Fibroblast of skin of back (primary cell): ENCODE measurements at places on chromosomes 1 and 21.

DNA sequence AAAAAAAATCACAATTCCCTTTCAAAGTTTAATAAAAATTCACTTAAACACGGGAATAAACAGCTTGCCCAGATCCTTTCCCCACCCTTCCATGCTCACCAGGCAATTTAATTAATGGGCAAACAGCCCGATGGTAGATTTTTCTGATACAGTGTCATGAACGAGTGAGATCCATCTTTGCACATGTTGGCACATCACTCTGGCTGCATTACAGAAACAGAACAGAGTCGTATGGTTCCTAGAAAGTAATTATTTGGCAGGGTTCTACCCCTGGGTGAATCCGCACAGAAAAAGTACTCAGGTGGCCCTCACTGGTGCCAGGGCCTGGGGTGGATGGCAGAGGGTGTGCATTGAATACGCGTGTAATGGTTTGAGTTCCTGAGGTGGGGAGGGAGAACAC is 24.6 kb upstream of the OVAAL start:
- no peak for DNase-seq

- DNase-seq = no peak
Measured at GRCh38 chr1:17789926-17790325, 34.8 kb downstream of the ACTL8 start.

DNA sequence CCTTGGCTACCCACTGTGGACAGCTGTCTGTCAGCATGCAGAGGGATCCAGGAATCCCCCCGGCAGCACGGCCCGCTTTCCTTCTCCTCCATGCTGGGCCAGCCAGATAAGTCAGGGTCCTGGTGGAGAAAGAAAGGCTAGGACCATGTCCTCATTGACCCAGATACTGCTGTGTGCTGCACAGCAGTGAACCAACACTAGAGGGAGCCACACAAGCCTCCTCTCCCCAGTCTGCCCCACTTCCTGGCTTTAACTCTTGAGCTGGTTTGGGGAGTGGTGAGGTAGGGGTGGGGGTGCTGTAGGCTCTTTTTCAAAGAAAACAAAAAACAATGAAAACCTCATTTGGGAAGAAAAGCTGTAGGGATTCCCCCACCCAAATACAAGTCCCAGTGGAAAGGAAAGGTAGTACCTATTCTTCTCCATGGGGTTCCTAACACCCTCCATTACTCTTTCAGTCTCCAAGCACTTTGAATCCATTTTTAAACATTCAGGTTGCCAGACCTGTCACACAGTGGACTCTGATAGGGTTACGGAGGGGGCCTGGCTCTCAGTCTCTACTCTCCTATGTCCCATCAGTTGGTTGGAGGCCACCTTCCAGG is 84.9 kb upstream of the CD1D start:
- peak; percentile 39 for DNase-seq

GRCh38 chr1:27634177-27634984 is 604 bp downstream of the FGR start:
- DNase-seq = peak; percentile 27

GRCh38 chr1:25106352-25106751 is 126.0 kb downstream of the SYF2 start:
- DNase-seq = peak; percentile 5

GRCh38 chr1:5856246-5856815 is 135.9 kb downstream of the NPHP4 start:
- DNase-seq = peak; percentile 3

DNA sequence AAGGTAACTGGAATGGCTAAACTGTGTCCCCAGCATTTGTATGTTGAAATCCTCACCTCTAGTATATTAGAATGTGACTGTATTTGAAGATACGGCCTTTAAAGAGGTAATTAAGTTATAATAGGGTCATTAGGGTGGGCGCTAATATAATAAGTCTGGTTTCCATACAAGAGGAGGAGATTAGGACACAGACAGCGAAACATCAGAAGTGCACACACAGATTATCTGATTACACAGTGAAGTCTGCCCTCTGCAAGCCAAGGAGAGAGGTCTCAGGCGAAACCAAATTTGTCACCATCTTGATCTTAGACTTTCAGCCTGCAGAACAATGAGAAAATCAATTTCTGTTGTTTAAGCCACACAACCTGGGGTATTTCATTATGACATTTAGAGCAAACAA is 2233.1 kb downstream of the MRPL39 start:
- DNase-seq = no peak

DNA sequence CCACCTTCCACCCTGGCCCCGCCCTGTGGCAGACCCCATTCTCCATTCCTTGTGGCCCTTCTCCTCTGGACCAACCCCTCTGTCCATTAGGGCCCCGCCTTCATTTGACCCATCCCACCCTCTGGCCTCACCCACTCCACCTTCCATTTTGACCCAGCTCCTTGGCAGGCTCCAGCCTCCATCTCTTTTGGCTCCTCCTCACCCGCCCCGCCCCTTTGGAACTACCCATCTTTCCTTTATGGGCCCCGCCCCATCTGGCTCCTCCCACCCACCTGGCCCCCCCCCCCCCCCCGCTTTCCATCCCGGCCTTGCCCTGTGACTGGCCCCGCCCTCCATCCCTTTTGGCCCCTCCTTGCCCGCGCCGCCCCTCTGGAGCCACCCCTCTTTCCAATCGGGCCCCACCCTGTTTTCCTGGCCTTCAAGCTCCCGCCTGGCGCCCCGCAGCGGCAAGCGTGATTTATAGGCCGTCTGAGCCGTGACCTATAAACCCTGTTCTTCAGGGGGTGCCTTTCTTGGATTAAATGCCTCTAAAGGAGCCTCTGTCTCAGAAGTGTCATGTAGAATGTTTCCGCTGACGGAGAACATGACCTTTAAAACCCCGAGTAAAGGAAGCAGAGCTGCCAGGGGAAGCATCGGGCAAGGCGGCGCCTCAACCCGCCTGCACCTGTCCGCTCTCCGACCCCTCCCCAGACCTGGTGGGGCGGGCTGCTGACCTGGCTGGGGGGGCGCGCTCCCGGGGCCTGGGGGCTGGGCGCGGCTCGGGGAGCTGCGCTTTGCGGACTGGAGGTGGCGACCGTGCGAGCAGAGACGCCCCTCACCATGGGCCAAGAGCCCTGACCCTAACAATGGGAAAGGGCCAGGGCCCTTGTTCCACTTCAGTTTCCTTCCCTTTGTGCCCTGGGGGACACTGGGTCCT is 178.0 kb downstream of the CAMTA1 start:
- DNase-seq = peak; percentile 17

- DNase-seq = no peak
Measured at GRCh38 chr1:41423511-41424191, 60.8 kb downstream of the EDN2 start.

DNA sequence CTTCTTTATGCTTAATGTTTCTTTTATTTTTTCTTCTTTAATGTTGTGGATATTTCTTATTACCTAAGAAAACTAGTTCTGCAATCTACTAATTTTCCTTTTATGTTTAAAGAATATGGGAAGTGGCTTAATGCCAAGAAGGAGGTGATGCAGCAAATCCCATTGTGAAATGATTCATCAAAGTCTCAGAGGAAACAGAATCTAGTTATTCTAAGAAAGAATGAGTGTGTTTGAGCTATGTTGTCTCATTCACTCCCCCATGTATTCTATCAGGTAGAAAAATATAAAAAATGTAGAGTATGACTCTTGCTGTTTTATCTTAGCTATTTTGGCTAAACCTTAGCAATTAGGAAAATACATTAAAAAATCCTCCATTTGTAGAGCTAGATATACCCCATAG is 659.9 kb upstream of the RGS18 start:
- peak; percentile 40 for DNase-seq

DNA sequence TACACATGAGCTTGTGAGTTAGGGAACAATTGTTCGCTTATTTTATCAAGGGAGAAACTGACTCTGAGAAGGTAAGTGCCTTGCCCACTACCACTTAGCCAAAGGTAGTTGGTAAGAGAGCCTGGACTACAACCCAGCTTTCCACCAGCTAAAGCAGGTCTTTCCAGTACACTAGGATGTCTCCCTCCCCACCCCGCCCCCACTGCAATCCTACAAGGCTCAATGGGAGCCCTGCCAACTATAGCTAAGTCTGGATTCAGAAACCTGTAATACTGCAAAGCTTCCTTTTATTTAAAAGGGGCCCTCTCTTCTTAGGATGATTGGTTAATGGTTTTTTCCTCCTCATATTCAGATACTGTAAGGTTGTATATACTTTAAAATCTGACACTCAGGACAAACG is 102.0 kb upstream of the C8B start:
- no peak for DNase-seq

- no peak for DNase-seq
Measured at GRCh38 chr1:30307182-30307581, 416.2 kb downstream of the MATN1 start.

GRCh38 chr1:64517640-64518039 is 47.7 kb downstream of the CACHD1 start:
- DNase-seq = no peak

- DNase-seq = no peak
Measured at GRCh38 chr1:148289647-148290046, 137.6 kb upstream of the NBPF11 start.

DNA sequence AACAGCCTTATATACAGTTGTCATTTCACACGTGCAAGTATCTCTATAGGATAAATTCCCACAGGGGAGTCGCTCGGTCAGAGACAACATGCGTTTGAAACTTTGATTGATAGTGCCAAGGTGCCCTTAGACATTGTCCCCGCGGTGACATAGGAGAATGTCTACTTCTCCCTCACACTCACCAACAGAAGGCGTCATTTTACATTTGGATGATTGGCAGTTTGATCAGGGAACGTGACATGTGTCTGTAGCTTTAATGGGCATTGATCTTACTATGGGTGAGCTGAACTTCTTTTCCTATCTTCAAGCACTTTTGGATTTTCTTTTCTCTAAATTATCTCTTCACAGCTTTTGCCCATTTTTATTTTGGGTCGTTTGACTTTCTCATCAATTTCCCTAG is 42.6 kb upstream of the PAX7 start:
- no peak for DNase-seq

- DNase-seq = no peak
Measured at GRCh38 chr1:110356379-110356778, 17.2 kb downstream of the RBM15 start.

DNA sequence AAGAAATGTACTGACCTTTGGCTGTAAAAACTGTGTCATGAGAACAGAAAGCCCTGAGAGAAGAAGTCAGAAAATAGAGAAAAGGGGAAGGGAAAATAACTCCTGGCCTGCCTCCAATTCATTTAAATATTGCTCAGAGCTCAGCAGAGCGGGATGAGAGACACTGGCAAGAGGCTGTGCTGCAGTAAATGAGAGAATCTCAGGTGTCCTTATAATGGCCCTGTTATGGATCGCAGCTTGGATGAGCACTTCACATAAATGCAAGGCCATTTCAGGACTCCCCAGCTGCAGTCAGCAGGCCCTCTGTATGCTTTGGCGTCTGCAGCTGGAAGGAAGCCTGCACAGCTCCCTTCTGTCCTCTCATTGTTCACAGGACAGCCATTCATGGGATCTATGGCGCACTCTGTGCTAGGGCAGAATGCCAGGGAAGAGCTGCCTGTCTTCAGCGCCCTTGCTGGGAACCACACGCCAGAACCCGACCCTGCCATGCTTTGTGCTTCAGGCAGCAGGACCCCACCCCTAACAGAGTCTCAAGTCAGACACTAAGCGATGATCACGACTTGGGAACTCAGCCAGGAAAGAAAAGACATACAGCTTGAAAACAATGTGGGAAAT is 20.7 kb upstream of the ABCB10 start:
- peak; percentile 52 for DNase-seq

- peak; percentile 58 for DNase-seq
Measured at GRCh38 chr1:66271904-66272254, 262.1 kb upstream of the SGIP1 start.
